ENCODE measurements at places on chromosomes 4 and X.

DNA sequence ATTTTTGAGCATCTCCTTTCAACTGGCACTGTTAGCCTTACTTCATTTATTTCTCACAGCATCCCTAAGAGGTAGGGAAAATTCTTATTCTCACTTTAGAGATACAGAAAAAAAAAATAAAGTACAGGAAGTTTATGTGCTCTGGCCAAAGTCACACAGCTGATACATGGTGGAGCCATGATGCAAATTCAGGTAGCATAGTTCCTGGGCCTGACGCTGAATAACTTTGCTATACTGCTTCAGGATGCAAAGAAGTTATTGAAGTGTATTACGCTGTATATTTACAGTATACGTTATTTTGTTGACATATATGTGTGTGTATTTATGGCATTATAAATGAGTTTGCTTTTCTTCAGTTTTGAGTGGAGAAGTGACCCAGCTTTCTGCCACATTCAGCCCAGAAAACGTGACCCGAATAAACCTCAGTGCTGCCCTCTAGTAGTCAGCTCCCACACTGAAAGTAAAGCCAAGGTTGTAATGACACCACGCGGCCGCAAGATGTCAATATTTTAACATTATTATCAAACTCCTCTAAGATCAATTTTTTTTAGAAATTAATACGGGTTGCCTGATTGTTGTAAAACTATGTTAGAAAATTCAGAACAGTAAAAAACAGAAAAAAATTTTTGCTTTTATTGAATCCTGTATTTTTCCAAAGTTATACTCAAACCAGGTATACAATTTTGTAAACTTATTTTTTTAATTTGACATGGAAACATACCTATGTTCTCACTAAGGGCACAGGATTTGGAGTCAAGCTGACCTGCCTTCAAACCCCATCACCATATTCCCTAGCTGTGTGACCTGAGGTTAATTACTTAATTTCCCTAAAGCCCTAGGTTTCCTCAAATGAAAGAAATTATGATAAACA, 3.8 kb upstream of the GUCY2F start:
- peak; percentile 50 for DNase-seq

GRCh38 chr4:105605493-105605892, 53.1 kb downstream of the ARHGEF38 start:
- DNase-seq: no peak

- DNase-seq: no peak
Measured at GRCh38 chr4:92104506-92104905, 199.3 kb upstream of the GRID2 start.

- no peak for DNase-seq
Measured at GRCh38 chr4:158282252-158282651, 72.0 kb downstream of the TMEM144 start.

DNA sequence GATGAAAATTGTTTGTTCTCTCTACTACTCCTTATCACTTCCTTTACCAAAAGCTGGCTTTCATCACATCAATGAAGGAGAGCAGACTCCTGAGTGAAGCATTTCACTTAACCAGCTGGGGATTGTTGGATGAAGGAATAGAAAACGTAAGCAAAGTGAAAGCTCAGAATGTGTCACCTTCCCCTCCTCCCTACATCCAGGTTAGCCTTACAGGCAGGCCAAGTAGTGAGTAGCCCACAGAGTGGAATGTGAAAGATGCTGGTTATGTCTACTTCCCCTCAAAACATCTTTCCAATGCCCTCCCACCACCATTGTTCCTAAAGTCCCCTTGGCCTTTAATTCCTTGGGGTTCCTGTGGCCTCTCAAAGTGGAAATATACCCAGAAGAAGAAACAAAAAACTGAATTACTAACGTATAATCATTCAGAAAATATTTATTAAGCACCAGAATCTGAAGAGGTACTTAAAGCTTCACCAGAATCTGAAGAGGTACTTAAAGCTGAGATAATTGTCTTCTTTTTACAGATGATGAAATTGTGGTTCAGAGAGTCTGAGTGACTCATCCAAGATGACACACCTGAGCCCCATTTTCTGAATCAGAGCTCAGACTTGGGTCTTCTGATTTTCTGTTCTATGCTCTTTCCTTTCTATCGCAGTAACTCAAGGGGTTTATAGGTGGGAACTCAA, 6.5 kb downstream of the P2RY4 start:
- no peak for DNase-seq

GRCh38 chr4:7398104-7398423, 36.7 kb downstream of the PSAPL1 start:
- DNase-seq: no peak

Data from smooth muscle cell of the brain vasculature (primary cell).